Hepatocyte (in vitro differentiated cells): ENCODE measurements at places on chromosomes 6 and 20.

DNA sequence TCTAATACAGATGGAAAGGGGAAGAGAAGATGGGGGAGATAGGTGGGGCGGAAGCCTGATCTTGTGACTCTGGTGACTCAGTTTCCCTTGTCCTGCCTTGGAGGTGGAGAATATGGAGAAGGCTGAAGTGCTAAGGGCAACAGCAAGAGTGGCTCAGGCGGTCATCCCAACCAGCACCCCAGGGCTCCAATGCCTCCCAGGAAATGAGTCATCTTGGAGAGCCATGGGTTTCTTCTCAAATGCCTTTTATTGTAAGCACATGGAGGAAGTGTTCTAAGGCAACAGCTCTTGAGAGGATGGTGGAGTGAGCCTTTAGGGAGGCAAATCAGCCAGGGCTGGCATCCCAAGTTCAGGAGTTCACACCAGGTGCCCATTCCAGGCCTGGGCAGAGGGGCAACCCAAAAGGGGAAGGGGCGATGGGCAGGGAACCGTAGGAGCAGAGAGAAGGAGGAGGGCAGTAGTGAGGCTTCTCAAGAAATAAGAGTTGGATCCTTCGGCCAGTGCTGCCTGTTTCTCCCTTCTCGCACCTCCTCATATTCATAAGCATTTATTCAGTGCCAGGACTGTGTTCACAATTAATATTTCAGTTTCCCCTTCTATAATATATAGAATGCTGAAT is 13.2 kb upstream of the AHCY start:
- DNase-seq, result no peak

GRCh38 chr20:39954621-39955020 is 734.4 kb downstream of the MAFB start:
- DNase-seq, result no peak

GRCh38 chr6:36383606-36384005 is 3.9 kb downstream of the ETV7 start:
- no peak for DNase-seq

DNA sequence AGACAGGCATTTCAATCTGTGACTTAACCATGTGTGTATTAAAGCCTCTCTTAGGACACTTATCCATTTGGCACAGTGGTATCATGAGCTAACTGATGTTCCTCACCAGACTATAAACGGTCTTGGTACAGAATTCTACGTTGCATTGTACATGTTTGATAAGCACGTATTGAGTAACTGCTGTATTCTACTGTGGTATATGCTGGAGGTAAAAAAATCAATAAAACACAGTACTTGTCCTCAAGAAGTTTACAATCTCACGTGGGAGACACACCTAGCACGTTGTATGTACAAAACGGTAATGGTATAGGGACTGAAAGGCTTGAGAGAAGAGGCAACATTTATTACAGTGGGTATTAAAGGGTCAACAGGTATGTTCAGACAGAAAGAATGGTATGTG is 33.2 kb upstream of the FAM83C start:
- no peak for DNase-seq

DNA sequence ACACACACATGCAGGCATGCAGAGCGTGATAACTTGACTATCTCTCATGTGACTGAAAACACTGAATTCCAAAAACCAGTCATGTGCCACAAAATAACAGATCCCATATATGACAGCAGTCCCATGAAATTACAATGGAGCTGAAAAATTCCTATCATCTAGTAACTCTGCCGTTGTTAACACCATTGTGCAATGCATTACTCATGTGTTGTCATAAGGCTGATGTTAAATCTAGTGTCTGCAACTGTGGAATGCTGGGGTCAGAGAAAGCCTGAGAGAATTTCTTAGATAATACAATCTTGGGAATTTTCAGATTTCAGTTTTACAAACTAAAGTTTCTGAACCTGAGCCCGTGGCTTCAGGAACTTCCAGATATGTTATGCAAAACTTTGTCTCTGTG is 70.2 kb downstream of the LYRM4 start:
- peak; percentile 66 for DNase-seq

DNA sequence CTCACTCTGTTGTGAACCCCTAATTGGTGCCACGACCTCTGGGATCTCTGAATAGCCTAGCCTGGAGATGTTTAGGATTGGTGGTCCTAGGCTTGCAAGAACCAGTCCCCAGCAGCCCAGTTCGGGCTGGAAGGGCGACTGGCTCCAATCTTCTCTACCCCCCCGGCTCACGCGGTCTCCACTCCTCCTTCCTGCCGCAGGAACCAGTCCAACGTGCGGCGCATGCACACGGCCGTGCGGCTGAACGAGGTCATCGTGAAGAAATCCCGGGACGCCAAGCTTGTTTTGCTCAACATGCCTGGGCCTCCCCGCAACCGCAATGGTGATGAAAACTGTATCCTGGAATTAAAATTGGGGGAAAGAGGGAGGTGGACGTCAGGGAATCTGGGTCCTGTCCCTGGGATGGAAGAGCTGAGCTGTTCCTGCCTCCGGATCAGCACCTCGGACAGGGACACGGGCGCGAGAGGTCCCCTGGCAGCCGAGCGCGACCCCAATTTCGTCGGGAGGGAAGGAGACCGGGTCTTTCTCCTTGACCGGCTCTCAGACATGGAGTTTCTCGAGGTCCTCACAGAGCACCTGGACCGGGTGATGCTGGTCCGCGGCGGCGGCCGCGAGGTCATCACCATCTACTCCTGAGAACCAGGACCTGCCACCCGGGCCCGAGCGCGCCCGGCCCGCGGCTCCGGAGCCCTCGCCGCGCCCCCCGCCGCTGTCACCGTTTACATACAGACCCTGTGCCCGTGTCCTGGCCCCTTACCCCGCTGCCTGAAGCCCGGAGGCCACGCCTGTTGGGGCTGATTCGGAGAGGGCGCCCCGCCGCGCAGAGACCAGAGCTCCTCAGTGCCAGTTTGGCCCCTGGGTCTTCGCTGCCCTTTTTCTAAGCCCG is 28.2 kb downstream of the SLC12A5 start:
- DNase-seq, result peak; percentile 78

DNA sequence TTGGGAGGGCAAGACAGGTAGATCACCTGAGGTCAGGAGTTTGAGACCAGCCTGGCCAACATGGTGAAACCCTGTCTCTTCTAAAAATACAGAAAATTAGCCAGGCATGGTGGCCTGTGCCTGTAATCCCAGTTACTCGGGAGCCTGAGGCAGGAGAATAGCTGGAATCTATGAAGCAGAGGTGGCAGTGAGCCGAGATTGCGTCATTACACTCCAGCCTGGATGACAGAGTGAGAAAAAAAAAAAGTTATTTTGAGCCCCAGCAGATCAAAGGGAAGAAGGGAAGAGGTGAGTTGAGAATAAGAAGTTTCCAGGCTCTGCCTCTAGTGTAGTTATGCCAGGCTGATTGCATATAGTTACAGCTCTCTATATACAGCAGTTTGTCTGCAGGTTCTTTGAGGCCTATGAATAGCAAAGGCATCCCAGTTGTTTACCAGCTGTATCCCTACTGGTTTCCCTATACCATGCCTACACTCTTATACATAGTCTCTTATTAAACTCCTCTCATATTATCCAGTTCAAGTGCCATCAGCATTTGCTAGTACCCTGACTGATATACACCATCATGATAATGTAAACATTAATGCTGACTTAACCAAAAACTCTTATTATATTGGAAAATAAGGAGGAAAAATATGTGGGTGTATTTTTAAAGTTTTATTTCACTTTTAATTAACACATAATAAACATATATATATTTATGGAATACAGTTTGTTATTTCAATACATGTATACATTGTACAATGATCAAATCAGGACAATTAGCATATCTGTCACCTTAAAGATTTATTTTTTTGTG is 823.6 kb upstream of the ADGRB3 start:
- no peak for DNase-seq

DNA sequence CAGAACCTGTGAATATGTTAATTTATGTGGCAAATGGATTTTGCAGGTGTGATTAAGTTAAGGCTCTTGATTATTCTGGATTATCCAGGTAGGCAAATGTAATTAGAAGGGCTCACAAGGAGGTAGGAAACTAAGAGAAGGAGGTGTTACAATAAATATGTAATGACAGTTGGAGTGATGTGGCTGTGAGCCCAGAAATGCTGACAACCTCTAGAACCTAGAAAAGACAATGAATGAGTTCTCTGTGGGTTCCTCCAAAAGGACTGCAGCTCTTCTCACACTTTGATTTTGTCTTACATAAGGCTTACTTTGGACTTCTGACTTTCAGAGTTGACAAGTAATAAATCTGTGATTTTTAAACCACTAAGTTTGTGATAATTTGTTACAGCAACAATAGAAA is 406.6 kb upstream of the EPHA7 start:
- no peak for DNase-seq

DNA sequence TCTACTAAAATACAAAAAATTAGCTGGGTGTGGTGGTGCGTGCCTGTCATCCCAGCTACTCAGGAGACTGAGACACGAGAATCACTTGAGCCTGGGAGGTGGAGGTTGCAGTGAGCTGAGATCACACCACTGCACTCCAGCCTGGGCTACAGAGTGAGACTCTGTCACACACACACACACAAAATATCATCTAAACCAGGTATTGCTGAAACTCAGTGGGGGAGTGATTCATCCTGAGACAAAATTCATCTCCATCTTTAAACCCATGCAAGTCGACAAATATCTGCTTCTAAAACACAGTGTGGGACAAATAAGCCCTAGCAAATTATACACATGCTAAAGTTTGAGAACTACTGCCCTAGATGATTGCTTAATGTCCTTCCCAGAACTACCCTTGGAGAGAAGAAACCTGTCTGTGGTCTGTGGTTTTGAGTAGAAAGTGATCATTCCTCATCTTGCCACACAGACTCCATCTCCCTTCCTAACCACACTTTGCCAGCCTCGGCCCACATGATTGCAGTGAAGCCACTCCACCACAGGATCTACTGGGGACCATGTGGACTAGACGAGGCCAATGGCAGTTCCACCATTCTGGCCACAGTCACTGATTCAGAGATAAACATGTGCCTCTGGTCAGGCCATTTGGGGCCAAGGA is 130.3 kb downstream of the OPRM1 start:
- DNase-seq, result no peak

GRCh38 chr20:5691918-5692618 is 58.1 kb upstream of the SHLD1 start:
- no peak for DNase-seq

DNA sequence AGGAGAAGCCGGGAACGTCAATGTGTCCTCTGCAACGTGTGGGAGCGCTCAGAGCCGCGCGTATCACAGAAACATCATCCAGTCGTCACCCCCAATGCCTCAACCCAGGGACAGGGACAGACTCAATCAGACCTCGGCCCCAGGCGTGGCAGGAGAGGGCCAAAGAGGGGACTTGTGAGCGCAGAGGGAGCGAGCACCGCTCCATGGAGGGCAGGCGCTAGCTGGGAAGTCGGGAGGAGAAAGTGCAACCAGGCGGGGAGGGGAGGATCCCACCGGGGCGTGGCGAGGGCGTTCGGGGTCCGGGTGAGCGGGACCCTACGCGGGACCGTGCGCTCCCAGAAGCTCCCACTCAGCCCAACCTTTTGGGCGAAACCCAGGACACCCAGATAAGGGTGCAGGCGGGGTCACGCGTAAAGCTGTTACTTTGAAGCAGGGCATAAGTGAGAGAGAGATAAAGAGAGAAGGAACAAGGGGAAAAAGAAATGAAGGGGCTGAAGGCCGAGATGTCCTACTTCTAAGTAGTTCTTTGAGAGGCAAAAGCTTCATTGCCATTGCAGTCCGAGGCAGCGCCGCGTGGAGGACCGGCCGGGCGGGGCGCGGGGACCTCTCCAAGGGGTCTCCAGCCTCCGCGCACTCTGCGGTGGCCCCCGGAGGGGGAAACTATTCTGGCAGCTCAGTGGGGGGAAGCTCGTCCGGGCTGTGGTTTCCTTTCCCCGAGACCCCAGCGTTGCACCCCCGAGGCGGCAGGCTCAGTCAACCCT is 862 bp upstream of the SOBP start:
- peak; percentile 56 for DNase-seq

- DNase-seq, result no peak
Measured at GRCh38 chr6:43942011-43942442, 172.0 kb downstream of the VEGFA start.

- DNase-seq, result no peak
Measured at GRCh38 chr6:54098450-54099044, 12.7 kb upstream of the MLIP start.

- no peak for DNase-seq
Measured at GRCh38 chr6:34521463-34522285, 34.5 kb downstream of the SPDEF start.

GRCh38 chr6:127868338-127868737 is 32.5 kb downstream of the THEMIS start:
- no peak for DNase-seq

- no peak for DNase-seq
Measured at GRCh38 chr20:61354901-61355495, 102.9 kb downstream of the CDH4 start.

DNA sequence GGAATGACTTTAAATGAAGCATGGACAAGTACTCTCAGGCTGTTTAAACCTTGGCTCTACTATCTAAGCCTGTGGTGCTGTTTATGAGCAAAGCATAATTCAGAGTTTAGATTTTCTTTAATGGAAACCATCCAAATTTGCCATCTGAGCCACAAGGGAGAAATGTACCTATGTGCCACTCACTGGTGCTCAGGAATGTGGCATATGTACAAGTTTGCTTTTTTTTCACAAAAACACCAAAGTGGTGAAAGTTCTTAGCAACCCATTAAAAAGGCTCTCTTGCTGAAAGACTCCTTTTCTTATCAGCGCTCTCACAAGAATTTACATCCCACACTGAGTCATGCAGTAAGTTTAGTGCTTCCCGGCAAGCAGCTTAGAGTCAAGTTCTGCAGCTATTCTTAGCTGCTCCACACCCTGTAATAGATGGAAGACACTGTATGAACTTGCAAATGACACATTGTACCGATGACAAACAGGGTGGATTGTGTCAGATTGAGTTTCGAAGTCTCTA is 57.3 kb upstream of the MLIP start:
- DNase-seq, result peak; percentile 80

GRCh38 chr20:24798930-24799705 is 150.0 kb upstream of the CST7 start:
- no peak for DNase-seq

DNA sequence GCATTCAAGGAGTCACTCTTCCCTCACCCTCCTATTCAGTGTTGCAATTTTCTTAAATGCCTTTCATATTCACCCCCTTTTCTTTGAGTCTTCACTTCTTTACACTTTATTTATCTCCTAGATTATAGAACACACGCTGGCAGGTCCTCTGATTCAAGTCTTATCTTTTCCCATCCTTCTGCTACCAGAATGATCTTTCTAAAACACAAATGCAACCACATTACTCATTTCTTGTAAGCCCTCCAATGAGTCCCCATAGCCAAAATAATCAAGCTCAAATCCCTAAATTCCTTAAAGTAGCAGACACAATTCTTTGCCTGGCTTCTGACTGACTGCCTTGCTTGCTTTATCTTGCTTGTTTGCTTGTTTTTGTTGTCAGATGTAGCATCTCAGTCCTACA is 920.0 kb downstream of the TFAP2A start:
- no peak for DNase-seq

DNA sequence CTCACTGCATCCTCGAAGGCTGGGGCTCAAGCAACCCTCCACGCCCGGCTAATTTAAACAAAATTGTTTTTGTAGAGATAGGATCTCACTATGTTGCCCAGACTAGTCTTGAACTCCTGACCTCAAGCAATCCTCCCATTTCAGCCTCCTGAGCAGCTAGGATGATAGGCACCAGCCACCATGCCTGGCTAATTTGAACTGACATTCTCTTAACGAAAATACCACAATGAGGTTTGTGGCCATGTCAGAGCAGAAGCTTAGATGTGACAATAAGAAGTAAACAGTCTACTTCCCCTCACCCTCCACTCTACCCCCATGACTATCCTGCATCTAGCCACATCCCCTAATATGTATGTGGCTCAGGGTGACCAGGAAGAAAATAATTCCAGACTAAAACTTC is 74.8 kb upstream of the PLCB4 start:
- no peak for DNase-seq

- no peak for DNase-seq
Measured at GRCh38 chr6:1129131-1129530, 182.8 kb upstream of the FOXQ1 start.
